NT2/D1 (cell line): ENCODE measurements at places on chromosomes 11 and 22.

DNA sequence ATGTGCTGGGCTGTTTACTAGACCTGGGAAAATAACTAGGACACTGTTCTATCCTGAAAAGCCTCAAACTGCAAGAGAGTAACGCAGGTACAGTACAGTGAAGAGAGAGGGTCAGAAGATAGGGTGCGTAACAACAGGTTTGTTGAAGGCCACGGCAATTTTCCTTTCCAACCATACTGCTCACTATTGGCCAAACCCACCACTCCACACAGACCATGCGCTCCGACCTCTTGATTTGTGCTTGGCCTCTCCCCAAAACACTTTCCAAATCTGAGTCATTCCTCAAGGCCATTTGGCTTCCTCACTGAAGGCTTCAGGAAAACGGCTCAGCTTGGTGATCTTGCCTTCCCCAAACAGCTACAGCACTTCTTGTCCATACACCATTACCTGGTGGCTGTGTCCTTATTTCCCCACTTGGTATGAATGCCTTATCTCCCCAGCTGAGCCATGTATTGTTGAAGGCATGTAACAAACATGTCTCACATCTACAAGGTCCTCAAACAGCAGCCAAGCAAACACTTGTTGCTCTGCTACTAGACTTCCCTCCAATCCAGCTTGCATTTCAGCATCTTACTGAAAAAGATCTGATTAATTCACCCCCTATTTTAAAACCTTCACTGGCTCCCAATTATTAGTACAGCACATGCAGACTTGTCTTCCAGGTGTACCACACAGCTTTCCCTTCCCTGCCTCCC, 40.9 kb downstream of the TCF20 start:
- no peak for DNase-seq

DNA sequence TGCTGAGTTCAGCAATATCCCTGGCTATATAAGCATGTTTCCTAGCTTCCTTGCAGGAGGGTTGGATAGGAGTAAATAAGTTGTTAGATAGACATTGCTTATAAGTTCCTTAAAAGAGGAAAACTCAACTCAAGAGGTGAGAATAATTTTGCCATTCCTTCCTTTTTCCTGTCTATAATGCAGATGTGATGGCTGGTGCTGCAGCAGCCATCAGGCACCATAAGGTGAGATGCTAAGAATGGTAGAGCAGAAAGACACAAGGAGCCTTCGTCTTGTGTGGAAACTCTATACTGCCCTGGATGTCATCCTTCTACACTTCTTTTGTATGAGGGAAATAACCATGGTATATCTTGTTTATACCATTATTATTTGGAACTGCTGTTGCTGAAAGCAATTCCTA, 74.5 kb upstream of the GRK3 start:
- no peak for DNase-seq

DNA sequence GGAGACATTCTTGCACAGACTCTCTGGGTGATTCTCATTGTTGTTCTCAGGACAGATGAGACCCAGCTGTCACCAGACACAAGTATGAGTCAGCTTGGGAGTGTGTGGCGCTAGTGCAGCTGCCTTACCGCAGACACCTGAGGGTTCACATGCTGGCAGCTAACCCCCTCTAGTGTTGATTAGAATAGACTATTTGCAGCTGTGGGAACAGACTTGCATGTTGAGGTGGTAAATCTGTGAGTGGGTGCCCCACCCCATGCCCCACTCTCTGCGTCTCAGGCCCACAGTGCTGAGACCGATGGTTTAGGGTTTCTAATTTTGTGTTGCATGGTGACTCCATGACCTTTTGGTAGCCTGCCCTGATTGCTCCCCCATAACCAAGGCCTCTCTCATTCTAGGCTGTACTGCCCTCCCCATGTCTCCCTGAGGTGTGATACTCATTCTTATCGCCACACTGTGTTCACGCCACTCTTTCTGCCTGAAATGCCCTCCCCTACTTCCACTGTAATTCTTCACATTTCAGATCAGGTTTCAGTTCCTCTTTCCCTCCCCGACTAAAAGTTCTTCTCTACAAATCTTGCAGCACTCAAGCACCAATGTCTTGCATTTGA, 73.7 kb upstream of the KIRREL3 start:
- peak; percentile 20 for DNase-seq

GRCh38 chr22:23370251-23370650, 189.9 kb downstream of the BCR start:
- no peak for DNase-seq

GRCh38 chr11:128830290-128831173, 36.6 kb downstream of the KCNJ1 start:
- DNase-seq: no peak

DNA sequence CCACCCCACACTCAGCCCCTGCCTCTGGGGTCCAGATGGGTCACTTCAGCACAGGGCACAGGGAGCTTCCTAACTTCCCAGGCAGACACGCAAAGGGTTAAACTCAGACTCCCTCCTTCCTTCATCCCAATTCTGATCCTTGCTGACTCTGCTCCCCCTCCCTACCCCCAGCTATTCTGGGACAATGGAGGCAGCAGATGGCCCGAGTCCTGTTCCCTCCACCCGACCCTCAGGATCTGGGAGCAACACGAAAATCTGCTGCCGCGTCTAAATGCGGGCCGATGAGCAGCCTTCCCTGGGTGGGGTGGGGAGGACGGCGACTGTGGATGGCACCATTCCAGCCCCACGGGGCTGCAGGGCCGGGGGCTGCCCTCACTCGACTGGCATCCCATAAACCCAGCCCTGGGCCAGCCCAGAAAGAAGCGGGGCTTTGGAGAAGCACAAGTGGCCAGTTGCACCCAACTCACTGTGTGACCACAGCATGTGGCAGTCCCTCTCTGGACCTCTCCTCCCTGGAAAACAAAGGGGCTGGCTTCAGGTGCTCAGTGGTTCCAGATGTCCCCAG, 18.7 kb downstream of the MFNG start:
- no peak for DNase-seq

DNA sequence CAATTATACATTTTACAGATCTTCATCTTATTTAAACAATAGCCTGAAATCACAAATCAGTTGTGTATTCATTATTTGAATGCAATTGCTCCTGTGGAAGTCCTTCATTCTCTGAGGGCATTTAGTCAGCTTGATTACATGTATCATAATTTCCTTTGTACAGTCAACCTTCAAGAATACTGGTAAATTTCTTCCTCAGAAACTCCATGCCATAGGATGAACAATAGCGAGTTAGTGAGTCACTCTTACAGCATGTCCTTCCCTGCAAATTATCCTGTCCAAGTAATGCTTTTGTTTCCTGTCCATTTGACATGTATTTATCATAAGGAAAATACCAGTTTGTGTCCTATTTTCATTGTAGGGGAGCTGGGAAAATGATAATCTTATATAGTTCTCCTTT, 3.8 kb downstream of the OR10S1 start:
- no peak for DNase-seq

DNA sequence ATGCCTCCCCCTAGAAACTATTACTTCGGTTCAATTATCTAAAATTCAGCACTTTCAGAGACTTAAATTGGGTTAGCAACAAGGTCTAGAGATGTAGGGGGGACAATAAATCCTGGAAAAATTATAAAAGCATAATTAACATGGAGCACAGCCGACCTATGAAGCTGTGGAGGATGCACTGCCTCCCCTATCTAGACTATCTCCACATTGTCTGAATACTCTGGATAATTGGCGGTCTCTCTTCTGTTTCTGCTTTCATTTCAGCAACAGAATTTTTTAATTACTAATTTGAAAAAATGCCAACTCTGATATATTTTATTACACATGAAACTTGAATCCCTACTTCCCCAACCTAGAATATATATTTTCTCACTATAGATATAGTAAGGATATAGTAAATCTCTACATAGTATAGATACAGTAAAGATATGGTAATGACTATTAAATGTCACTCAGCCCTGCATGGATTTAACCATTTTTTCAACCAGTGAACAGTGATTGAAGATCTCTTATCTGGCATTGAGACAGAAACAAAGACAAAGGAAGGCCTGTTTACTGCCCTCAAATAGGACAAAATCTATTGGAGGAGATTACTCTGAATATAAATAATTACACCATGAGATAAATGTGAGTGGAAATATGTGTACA, 157.6 kb downstream of the BLID start:
- no peak for DNase-seq

DNA sequence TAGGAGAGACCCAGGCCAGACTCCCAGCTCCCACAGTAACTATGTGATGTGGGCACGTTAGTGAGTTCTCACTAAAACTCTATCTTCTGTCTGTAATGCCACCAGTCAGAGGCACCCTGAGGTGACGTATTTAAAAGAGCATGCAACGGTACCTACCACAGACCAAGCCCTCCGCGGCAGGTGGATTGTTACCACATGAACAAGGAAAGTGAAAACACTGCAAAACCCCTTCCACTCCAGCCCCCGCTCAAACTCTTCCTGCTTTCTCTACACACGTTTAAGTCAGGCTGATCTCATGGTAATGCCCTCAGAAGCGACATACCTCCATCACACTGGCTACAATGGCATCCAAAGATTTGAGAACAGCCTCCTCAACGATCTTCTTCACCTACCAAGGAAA, 36.7 kb downstream of the SERPIND1 start:
- DNase-seq: no peak

- DNase-seq: no peak
These were observed 42.4 kb upstream of the KCNQ1OT1 start for GRCh38 chr11:2742201-2742600.

DNA sequence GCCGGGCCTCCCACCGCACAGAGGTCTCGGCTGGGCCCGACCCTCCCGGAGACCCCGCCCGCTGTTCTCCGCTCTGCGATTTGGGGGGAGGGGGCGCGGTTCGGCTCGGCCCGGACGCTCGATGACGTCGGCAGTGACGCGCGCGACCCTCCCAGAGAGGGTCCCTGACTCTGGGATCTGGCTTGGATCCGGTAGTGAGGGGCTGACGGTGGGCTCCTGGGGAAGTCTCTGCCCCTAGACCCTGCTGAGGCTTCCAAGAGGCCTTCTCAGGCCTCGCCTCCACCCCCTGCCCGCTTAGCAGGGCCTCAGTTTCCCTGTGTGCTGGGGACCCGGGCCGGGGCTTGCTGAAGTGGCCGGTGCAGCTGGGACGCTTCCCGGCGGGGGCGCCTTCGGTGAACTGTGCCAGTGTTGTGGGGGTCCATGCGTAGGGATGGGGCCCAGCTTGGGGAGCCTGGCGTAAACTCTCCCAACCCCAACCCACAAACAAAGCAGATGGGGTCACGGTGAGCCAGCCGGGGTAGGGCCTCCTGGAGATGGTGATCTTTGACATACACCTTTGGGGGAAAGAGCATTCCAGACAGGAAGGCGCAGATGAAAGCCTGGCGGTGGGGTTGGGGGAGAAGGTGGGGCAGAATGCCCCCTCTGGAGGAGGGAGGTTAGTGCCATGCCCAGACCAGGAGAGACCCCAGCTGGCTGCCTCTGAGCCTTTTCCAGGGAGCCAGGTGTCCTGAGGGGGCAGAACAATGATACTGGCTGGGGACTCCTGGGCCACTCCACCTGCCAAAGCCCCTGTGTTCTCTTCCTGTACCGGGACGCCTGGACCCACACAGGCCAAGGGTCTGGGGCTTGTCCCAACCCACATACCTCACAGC, 1.0 kb downstream of the B4GALNT4 start:
- no peak for DNase-seq

- DNase-seq: no peak
These were observed 31.0 kb downstream of the TMPRSS5 start for GRCh38 chr11:113675003-113675561.

- no peak for DNase-seq
These were observed 519 bp downstream of the ARRB1 start for GRCh38 chr11:75350743-75351540.

DNA sequence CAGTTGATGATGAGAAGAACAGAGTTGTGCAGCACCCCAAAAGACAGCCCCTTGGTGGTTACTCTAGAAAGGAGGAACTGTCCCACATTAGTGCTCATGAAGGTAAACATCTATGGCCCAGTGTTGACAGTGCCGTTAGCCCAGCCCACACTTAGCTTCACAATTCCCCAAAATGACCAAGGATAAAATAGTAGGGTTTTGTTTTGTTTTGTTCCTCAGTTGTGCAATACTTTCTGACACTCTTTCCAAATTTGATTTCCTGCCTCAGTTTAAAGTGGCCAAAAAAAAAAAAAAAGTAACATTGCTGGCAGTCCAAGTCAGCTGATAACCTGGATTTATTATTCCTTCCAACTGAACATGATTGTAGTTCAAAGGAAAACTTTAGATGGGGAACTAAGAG, 269.4 kb downstream of the TMEM135 start:
- DNase-seq: no peak

- no peak for DNase-seq
These were observed 61.1 kb downstream of the FLRT1 start for GRCh38 chr11:64096835-64097234.

DNA sequence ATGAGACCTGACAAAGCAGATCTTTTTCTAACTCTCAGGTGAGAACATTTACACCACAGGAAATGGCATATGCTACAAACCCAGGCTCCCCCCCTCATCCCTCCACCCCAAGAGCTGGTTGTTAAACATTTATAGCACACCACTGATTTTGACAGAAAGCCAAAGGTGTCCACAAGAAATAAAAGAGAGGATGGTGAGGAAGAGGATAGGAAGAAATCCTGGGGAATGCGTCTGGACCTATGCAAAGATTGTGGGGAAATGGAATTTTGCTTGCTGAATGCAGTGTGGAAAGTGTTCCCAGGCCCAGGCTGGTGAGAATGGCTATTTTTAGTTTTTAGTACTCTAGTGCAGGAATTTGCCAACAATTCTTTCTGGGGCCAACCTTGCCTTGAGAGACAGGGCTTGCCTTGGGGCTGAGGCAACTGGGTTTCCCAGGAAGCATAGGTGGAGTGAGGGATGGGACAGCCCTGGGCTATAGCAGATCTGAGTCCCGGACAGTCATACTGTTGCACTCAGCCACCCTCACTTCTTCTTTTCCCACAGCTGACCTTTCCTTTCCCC, 163.9 kb downstream of the ADAMTS15 start:
- no peak for DNase-seq

DNA sequence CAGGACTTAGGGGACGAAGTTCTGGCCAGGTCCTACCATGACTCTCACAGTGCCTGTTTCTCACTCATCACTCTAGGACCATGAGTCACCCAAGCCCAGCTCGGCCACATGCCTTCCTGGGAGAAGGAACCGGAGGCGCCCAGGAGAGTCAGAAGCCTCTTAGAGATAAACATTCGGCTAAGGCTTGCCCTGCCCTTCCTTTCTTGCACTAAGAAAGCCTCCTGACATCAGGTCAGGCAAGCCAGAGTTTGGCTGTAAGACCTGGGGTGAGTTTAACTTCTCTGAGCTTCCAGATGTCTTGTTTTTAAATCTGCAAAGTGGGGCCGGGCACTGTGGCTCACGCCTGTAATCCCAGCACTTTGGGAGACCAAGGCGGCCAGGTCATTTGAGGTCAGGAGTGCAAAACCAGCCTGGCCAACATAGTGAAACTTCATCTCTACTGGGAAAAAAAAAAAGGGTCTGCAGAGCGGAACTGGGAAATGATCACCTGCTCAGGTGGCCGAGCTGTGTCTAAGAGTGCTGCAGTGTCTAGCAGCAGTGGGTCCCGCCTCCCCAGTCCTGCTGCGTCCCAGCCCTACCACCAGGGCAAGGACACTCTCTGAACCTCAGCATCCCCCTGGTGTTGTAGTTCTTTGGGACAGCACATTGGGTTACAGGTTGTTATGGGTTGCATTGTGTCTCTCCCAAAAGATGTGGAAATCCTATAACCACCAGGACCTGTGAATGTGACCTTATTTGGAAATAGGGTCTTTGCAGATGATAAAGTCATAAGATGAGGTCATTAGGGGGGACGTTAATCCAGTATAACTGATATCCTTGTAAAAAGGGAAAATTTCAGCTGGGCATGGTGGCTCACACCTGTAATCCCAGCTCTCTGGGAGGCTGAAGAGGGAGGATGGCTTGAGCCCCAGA, 1.8 kb upstream of the CARS1 start:
- DNase-seq: peak; percentile 11
